ENCODE measurements at places on chromosomes 5 and 9.

DNA sequence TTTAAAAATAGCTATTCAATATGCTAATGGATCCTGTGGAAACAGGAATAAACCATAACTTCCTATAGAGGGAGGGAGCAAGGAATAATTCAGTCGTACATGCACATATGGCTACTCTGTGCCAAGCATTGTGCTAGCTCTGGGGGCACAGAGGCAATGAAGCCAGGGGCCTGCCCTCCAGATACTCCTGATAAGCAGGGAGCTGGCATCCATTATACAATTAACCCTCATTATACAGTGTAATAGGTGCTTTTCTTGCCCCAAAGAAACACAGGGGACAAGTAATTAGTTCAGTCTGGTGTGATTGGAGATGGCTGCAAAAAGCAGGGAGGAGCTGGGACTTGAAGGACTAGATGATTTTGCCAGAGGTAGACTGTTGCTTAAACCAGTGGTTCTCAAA is 200.4 kb downstream of the SREK1 start:
- DNase-seq = no peak

DNA sequence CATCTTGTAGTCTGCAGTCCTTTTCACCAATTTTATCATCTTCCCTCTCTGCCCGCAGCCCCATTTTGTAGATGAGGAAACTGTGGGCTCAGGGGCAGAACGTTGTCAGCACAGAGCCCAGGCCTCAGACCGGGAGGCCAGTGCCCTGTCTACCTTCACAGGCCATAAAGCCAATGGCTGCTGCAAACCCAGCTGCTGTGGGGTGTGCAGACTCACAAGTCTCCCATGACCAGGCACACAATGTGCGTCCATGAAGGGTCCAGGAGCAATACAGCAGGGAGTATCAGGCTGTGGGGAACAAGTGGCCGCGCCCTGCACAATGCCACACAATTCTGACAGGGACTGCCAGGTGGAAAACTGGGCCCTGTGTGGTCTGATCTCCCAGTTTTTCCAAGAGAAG is 71.0 kb downstream of the COL23A1 start:
- DNase-seq = no peak

DNA sequence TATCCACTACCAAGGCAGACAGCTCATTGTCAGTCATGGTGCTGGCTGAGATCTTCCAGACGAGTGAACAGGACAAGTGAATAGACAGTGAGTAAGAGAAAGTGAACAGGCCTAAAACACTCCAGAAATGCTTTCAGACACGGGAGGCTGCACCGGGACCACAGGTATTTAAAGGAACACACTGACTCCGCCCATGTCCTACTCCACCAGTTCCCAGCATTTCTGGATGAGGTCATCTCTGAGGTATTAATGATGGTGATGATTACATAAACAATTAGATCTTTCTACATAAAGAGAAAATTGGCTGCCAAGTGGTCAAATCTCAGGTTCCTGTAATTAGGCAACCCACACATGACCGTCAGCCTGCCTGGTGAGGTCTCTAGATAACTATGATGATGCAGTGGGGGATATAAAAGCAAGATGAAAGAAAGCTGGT is at the start of gene ACTBL2:
Gene ACTBL2, minus strand, starts transcription at position 141 of the 436 bp plus-strand sequence. Its CDS starts 104 bp downstream, at position 37.
- no peak for DNase-seq

- DNase-seq = no peak
These were observed 322.6 kb upstream of the MSX2 start for GRCh38 chr5:174401793-174402192.

- no peak for DNase-seq
These were observed 214.4 kb downstream of the EFNA5 start for GRCh38 chr5:107456281-107456715.

DNA sequence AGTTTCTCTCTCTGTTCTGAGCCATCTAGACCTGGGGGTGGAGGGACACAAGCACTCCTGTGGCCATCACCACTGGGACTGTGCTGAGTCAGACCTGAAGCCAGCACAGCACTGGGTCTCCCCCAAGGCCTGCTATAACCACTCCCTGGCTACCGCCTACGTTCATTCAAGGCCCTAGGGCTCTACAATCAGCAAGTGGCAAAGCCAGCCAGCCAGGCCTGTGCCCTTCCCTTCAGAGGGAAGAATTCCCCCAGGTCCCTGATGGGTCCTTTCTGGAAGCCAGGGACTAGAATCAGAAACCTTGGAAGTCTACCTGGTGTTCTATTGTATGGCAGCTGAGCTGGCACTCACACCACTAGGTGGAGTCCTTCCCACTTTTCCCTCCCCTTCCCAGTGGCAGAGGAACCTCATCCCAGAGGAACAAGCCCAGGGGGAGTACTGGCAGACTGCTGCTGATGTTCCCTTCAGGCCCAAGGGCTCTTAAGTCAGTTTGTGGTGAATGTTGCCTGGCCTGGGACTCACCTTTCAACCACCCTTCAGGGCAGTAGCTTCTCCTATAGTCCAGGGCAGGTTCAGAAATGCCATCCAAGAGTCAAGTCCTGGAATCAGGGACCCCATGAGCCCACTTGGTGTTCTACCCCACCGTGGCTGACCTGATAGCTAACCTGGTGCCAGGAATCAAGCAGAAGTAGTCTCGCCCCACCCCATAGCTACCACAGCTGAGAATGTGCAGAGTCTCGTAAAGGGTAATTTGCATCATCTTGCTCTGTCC is 20.0 kb downstream of the JMY start:
- DNase-seq = no peak

- DNase-seq = no peak
These were observed 1236.6 kb downstream of the MAT2B start for GRCh38 chr5:164742025-164742424.

GRCh38 chr5:132876020-132876759 is 2.7 kb downstream of the LEAP2 start:
- no peak for DNase-seq

DNA sequence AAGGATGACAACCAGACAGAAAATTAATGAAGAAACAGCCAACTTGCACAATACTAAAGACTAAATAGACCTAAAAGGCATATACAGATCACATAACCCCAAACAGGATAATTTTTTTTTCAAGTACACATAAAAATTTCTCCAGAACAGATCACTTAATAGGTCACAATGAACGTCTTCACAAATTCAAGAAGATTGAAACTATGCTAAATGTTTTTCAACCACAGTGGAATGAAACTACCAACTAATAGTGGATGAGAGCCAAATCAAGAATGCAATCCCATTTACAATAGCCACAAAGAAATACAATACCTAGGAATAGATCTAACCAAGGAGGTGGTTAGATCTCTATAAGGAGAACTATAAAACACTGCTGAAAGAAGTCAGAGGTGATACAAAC is 145.8 kb downstream of the TMEM232 start:
- DNase-seq = no peak

DNA sequence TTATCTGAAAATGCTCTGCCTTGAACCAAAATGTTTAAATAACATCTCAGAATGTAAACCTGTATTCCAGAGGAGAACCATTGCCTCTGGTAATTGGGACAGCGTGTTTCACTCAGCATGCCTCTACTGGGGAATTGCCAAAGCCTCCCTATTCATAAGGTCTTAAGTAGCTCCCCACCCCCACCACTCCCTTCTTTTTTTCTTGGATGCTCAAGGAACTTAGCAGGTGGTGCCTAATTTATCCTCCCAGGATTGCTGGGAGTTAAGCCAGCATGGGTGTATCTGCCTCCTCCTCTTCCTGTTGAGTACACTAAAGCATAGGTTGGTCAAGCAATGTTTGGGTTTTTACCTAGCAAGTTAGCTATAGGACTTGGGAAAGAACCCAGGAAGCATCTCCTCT is 220.2 kb downstream of the DMAC1 start:
- no peak for DNase-seq

DNA sequence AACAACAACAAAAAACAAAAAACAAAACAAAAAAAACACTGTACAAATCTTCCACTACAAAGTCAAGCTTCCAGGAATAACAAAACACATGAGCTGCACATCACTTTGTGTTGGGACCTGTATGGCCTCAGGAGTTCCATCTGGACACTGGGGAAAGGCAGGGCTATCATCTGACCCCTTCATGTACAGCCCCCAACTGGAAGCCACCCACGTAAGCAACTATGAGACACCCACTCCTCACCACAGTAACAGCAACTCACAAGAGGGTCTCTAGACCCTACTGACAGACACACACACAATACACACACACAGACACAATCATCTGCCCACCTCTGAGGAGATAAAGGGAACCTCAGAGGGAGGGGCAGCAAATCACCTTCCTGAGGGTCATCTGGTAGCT is 81.7 kb upstream of the LRRTM2 start:
- DNase-seq = no peak

GRCh38 chr5:116953251-116953930 is 378.8 kb upstream of the SEMA6A start:
- no peak for DNase-seq

- DNase-seq = no peak
These were observed 410.9 kb upstream of the TRPC7 start for GRCh38 chr5:136776022-136776927.

DNA sequence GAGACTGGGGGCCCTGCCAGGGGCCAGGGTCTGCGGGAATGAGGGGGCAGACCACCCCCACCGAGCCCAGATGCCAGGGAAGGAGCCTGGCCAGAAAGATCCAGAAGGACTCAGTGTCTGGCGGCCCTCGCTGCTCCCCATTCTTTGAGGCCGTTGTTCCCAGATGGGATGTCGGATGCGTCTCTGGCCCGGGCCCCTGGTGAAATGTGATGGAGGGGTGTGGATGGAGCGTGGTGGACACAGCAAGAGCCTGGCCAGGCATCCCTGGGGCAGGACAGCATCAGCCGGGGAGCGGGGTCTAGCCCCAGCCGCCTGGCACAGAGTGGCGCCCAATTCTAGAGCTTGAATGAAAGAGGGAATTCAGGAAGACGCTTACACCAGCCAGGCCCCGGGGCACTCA is 46.2 kb upstream of the NKD2 start:
- DNase-seq = no peak

- DNase-seq = no peak
These were observed 8.3 kb downstream of the ITGA2 start for GRCh38 chr5:52997424-52997823.

DNA sequence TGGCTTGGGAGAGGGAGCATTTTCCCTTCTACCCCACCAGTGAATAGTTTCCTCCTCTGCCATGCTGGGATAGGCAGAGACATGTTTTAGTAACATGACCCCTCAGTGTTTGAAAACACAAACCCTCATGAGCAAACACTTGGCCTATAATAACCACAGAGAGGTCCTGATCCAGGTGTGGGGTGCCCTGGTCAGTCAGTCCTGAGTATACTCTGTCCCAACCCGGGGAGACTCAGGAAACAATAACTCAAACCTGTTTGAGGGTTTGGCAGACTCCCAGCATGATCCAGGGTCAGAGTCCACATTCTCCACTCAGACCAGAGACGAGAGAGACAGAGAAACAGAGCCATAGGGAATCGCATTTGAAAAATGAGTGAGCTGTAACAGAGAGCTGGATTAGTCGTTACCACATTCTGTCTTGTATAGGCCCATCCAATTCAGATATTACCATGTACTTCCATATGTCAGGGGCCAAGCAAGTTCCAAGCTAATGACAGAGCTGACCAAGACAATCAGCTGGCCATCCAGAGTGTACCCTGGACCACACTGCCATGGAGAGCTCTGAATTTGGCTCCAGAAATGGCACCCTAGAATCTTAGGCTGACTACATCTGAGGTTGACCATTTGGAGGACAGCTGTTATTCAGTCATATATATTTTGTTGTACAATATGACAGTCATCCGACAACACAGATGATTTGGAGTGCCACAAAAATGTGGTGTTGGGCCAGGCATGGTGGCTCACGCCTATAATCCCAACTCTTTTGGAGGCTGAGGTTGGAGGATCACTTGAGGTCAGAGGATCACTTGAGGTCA is 4.2 kb upstream of the CA9 start:
- no peak for DNase-seq

- DNase-seq = no peak
These were observed 97.4 kb downstream of the GAPVD1 start for GRCh38 chr9:125359011-125359410.

DNA sequence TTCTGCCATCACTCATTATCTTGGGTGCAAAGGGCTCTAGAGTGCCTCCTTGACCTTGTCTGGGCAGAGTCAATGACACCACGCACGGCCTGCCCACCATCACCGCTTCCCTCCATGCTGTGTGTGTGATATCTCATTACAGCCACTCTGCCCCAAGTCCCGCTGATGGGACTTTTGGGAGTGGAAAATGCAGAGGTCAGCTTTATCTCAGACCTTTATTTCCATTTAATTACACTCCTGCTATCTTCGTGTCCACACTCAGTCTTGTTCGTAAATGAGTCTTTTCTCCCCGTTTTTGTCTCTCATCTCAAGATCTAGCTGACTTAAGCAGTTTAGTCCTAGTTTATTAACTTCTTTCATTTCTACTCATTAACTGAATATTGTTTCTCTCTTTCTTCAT is 226.2 kb downstream of the ICE1 start:
- no peak for DNase-seq

DNA sequence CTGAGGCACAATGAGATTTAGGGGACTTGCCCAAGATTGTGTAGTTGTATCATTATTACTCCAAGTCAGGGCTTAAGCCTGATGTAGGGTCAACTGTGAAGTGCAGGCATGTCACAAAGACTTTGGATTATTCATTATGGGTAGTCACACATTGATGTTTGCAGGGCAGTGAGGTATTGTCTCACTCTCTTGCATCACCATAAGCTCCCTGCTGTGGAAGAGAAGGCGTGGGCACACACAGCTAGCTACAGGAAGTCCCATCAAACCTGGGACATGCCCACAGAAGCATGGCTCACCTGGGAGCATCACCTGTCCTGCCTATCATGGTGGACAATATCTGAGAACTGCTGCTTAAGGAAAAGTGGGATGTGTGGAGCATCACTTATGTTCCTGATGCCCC is 42.1 kb downstream of the TMOD1 start:
- DNase-seq = no peak

- no peak for DNase-seq
These were observed 142.2 kb downstream of the PLCXD3 start for GRCh38 chr5:41368158-41368557.

DNA sequence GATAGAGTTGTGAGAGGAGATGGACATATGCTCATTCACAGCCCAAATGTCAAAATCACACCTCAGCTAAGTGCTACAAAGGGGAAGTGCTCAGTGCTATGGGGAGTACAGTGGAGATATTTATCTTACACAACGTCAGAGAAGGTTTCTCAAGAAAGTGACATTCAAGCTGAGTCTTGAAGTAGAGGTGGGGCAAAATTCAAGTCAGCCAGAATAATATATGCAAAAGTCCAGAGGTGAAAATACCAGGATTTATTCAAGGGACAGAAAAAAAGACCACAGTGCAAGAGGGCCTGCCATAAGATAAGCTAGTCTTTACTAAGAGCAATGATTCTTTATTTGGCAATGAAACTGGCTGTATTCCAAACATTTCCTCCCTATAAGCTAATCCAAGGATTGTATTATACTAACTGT is 327.8 kb upstream of the PIK3R1 start:
- DNase-seq = no peak

DNA sequence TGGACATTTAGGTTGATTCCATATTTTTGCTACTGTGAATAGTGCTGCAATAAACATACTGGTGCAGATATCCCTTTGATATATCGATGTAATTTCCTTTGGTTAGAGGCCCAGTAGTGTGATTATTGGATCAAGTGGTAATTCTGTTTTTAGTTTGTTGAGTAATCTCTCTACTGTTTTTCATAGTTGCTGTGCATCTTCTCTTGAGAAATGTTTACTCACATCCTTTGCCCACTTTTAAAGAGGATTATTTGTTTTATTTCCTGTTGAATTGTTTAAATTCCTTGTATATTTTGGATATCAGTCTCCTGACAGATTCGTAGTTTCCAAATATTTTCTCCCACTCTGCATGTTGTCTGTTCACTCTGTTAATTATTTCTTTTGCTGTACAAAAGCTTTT is 352.6 kb upstream of the TARS1 start:
- DNase-seq = no peak

Measured in stimulated activated CD8-positive, alpha-beta memory T cell treated with anti-CD3 and anti-CD28 coated beads, Interleukin-7, amount 100 ng/mL, for 1 hour (primary cell).